SW 1271 (cell line): ENCODE measurements at places on chromosomes 3 and 15.
A peak's percentile ranks its signal among the peaks of the same experiment; 100 is the strongest.

DNA sequence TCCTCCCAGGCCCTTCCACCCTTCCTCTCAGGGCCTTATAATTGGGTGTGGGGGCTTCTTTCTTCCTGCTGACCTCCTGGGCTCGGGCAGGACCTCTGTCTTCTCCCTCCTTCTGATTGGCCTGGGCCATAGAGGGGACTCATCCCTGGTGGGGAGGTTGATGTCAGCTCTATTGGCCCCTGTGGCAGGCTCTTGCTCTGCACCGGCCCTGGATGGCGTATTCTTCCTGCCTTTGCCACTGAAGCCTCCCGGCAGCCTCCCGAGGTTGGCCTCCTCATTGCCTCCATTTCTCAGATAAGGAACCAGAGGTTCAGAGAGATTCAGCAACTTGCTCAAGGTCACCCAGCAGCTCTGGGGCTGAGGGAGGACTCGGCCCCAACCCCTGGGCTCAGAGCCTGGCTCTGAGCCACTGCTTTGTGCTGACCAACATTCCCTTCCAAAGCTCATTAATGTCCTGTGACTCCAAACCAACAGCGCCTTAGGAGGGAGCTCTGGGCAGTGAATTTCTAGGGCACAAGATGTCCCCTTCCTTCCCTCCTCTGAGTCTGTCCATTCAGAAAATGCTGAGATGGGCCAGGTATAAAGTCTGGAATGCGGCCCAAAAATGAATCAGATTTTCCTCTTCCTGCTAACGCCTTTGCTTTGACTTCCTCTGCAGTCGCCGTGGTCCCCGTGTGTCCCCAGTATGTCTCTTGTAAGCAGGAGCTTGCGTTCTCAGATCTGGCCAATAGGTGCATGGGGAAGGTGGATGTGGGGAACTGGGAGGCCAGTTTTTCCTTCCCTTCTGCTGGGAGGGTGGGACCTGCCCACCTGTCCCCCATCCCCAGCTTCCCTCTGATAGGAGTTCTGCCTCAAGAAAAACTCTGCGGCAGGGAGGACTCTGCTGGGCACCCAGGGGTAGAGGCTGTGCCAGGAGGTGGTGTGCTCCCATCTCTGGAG, 74.2 kb downstream of the HMCES start:
- DNase-seq = no peak

DNA sequence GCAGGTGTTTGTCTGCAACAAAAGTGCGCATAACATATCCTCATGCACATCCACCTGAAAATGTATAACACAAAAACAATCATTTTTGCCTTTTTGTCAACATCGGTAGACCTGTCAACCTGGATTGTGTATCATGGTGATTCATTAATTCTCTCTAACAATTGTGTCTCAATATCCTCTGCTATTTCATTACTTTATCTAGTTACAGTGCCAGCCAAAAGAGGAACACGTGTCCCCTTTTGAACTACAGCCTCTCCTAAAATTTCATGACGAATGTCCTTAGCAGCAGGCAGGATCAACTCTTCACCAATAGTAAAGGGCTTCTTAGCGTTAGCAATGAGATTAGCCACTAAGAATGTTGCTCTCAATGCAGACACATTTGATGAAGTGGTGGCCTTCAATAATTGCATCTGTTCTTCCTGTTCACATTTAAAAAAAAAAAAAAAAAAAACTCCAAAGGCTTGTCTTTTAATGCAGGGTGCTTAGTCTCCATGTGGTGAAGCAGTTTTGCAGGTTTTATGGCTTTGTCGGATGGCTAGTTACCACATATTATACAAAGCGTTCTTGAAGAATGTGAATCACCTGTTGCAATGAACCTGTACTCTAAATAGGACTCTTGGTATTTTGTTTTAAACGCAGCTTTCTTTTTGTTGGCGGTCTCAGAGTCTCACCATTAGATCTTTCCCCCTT, 45.7 kb upstream of the MCTP2 start:
- no peak for DNase-seq

- DNase-seq = no peak
These were observed 36.8 kb upstream of the PEX5L start for GRCh38 chr3:180073561-180073960.

DNA sequence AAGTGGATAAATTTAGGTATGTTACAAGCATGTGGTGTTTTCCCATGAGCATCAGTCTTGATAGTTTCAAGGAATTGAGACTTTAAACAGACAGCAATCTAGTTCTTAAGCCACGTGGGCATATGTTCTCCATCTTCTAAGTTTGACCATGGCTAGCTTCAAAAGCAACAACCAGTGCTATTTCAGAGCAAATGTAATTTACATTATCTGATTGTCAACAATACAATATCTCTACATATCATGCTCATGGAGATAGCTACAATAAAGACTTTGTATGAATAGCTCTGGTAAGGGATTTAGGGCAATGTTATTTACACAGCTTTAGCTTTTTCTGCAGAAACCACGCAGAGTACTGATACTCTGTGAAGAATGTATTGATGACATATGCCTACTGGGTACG, 38.8 kb upstream of the PDZRN3 start:
- no peak for DNase-seq

DNA sequence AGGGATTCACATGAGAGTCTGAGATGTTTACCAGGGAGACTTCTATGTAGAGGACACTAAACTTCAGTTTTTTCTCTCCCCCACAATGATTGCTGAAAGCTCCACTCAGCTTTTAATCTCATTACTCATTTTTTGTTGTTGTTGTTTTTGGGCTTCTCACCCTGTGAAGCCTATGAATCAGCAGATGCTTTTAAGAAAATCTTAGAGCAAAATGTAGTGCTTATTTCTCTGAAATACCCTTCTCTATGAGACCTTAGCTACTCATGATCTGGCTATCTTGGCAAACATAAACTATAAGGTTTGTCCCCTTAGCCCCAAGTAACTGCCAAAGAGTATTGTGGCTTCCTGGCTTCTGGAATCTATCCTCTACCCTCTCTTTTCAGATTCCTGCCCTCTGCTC, 537.3 kb downstream of the OCA2 start:
- DNase-seq = no peak

GRCh38 chr3:185200639-185201038, 47.8 kb upstream of the C3orf70 start:
- DNase-seq = no peak

- no peak for DNase-seq
These were observed 217.5 kb upstream of the ROPN1 start for GRCh38 chr3:124209426-124209825.

DNA sequence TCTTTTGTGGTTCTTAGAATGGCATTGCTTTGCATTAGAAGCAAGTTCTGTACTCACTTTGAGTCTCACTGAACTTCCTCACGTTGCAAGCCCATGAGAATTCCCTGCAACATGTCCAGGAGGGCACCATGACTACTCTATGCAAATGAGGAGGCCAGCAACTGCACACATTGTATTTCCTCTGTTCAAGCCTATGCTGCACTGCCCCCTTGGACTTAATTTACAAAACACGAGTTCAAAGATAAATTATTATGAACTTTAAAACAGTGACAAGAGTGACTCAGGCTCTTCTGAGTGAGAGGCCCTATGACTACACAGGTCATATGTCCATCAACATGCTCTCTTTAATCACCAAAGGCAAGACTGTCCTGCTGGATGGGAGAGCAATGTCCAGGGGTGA, 484.2 kb upstream of the ATP11B start:
- no peak for DNase-seq

DNA sequence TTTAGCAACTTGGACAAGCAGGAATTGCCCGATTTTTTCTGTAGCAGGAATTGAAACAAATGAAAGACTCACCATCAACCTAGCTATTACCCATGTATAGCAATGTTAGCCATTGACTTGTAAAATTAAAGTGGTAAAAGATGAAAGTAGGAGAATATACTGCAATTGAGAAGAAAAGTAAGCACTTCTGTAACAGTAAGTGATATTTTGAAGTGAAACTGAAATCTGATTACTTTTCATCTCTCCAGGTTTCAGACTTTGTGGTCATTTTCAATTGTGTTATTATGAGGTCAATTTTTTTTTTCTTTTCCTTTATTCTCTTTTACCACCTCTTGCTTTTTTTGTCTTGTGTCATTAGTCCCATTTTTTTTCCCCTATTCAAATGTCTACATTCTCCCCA, 1078.2 kb downstream of the ZPLD1 start:
- DNase-seq = no peak

DNA sequence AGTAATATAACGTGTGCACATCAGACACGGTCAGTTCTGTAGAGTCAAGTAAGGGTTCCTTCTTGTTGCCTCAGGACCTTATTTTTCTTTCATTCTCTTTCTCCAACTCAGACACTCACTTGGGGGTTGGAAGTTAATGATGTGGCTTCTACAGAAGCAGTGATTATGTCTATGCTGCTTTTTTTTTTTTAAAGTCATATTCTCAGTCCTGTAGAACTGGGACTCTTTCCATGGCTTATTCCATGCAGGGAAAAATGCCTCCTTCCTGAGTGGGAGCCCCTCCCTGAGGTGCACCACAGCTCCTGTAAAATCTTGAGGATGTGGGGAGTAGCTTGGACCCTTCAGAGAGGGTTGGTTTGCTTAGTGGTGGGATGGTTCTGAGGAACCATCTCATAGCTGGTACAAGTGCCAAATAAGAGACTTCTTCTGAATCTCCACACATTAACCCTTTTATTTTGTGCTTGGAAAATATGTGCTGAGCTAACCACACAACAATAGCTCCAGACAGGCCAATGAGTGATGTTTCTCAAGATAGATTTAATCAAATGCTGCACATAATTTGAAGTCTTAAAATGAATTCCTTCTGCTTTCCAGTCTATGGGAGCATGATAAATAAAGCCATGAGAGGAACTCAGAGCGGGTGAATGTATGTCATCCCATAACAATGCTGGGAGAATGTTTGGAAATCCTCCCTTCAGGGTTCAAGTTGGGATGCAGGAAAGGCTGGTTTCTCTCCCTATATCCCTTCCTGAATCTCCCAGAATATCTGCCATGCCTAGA, 23.3 kb upstream of the FSTL1 start:
- no peak for DNase-seq

DNA sequence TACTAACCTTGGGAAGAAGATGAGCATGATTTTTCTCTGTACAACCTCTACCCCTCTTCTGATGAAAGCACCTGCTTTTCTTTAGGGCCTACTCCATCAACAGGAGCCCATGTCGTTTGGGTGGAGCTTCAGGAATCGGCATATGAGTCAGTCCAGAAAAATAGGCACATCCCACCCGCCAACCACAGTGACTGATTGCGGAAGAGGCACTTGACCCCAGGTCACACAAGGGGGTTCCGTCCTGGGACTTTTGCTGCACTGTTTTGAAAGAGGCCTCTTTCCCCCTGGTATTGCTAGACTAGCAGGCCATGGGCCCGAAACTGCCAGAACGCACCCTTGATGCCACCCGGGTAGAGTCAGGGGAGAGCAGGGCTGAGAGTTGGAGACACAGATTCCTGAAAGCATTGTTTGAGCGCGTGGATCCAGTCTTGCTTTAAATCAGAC, 19.3 kb upstream of the NRROS start:
- DNase-seq = no peak

DNA sequence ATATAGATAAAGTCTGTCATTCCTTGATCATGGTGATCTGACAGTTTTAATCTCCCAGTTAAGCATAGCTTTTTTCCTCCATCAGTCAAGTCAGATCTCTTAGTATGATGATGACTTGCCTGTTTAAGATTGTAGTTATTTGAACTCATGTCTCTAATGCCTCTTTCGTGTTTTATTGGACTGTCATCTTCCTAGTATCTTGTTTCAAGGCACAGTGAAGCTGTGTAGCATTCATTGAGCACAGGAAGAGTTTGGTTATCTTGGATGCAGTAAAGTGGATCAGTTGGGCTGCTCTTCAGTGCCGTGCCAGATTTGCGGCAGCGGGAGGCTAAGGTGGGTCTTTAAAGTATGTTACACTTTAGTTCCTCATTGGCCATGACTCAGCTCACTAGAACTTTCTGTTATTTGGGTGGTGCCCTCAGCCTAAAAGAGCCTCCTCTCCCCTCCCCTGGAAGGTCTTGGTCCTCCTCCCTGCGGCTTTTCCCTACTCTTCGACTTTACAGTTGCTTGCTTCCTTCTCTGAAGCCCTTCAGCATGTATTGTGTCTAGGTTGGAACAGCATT, 45.7 kb upstream of the SKOR1 start:
- DNase-seq = no peak

DNA sequence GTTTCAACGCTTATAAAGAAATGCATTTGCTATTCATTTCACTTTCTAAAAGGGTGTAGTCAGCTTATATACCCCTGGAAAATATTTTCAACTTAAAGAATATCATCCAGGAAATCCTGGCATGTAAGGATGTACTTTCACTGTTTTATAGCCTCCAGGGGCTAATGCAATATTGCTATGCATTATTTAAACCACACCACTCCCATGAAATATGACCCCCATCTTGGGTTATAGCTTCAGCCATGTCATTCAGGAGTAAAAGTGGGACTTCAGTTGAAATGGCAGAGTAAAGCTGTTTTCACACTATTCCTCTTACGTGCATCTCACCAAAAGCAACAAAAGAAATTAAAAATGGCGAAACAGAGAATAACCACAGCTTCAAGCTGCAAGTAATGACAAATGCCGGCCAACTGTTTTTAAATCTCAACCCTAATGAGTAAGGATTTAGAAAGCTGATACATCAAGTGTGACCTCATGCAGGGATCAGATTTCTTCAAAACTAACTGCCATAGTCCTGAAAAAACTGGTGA, 84.5 kb downstream of the COL6A6 start:
- DNase-seq = no peak

DNA sequence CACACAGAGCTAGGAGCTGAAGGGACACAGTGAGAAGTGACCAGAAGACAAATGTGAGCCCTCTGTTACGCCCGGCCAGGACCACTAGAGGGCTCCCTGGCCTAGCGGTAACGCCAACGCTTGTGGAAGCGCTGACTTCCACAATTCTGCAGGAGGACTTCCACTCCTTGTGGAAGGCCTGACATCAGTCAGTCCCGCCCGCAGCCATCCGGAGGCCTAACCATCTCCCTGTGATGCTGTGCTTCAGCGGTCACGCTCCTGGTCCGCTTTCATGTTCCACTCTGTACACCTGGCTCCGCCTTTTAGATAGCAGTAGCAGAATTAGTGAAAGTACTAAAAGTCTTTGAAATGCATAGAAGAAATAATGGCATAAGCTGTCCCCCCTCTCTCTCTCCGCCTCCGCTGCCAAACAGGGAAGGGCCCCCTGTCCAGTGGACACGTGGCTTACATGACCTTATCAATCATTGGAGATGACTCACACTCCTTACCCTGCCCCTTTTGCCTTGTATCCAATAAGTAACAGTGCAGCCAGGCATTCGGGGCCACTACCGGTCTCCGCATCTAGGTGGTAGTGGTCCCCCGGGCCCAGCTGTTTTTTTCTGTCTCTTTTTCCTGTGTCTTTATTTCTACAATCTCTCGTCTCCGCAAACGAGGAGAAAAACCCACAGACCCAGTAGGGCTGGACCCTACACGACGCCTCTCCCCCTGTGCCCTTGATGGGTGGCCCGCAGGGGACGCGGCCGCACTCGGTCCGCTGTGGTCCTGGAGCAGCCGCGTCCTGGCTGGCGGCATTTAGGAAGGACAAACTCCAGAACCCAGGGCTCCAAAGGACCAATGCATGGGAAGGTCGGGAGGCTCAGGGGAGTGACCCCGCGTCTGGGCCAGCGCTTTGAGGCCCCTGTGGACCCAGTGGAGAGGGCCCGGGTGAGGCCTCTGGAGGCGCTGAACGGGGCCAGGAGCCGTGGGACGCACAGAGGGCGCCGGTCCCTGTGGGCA, 27.0 kb upstream of the RPL32 start:
- peak; percentile 79 for DNase-seq

GRCh38 chr3:20246662-20247061, 60.7 kb upstream of the SGO1 start:
- DNase-seq = no peak
